Activated CD8-positive, alpha-beta T cell treated with anti-CD3 and anti-CD28 coated beads, Interleukin-2, amount 10 ng/mL, durations not matched to agents 7 days and 5 days (primary cell): ENCODE measurements at places on chromosomes 5 and 9. TPM values are rescaled to one million over a fixed set of nuclear protein-coding genes. Genes with fewer than 3 reads are reported as not detected.
A peak's percentile ranks its signal among the peaks of the same experiment; 100 is the strongest.

The BTNL3 gene
- not detected for total RNA-seq

The SOWAHA gene
- not detected for total RNA-seq

The NSG2 gene
- not detected for total RNA-seq

The ZNF883 gene
- 0.76 TPM for total RNA-seq

The MLANA gene
- total RNA-seq: not detected

The HMMR gene
- 87.7 TPM for total RNA-seq

The CLTB gene
- 65.4 TPM for total RNA-seq

The EQTN gene
- total RNA-seq: not detected

The LHX6 gene
- total RNA-seq: not detected

The NXNL2 gene
- total RNA-seq: not detected

The OBP2B gene
- not detected for total RNA-seq

The SPEF2 gene
- total RNA-seq: 5.1 TPM

The DUSP1 gene
- 56.6 TPM for total RNA-seq

The CYSRT1 gene
- total RNA-seq: 0.50 TPM

The ACSL6 gene
- 21.5 TPM for total RNA-seq

DNA sequence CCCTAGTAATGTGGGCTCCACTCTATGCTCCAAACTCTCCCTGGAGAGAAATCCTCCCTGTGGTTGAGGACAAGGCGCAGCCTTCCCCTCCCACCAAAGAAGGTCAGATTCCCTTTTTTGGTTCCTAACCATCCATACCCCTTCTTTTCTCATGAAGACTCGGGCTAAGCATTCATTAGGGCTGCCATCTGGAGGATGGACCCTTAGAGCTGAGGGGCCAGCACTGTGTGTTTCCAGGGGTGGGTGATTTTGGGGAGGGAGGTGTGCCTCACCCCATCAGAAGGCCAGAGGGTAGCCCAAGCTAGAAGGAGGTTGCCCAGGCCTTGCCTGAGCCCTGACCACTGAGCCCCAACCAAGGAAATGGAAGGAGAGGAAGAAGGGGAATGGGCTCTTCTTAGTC is 36.8 kb downstream of the TGFBI start:
- no peak for DNase-seq

GRCh38 chr5:142512043-142513042 is 173.5 kb downstream of the FGF1 start:
- no peak for DNase-seq

DNA sequence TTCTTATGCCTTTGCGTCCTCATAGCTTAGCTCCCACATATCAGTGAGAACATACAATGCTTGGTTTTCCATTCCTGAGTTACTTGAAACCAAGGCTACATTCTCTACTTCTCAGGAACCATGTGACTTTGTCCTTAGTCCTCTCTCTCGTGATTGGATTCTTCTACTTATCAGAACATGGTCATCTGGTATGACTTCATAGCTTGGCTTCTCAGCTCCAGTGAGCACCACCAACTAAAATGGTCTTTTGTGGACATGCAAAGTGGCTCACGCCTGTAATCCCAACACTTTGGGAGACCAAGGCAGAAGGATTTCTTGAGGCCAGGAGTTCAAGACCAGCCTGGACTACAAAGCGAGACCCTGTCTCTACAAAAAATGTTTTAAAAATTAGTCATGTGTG is 81.2 kb upstream of the NIPBL start:
- DNase-seq: no peak

GRCh38 chr9:129623331-129623730 is 2.4 kb upstream of the C9orf50 start:
- DNase-seq: no peak

DNA sequence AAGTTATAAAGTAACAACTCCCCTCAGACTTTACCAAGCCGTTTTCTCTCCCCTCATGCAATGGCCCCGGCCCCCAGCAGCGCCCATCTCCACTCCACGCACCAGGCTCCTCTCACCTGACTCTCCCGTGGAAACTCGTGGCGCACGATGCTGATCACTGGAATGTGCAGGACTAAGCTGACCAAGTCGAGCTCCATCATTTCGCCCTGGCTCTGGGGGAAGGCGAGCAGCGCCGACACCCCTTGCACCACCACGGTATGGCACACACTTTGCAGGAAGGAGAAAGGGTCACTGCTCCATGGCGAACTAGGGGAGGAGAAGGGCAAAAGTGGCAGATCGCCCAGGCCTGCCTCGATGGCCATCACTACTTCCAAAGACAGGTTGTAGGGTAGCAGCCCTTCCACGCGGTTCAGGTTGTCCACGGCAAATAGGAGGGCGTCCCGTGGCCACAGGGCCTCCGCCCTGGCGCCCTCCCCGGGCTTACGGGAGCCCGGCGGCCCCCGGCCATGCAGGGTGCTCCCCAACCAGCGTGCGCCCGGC is 1.2 kb downstream of the GRIN3A start:
- no peak for DNase-seq

- no peak for DNase-seq
Measured at GRCh38 chr5:68290260-68290674, 74.7 kb downstream of the PIK3R1 start.

GRCh38 chr5:143166661-143167420 is 236.6 kb downstream of the NR3C1 start:
- no peak for DNase-seq

GRCh38 chr5:176863041-176863764 is 35.9 kb downstream of the HK3 start:
- no peak for DNase-seq

DNA sequence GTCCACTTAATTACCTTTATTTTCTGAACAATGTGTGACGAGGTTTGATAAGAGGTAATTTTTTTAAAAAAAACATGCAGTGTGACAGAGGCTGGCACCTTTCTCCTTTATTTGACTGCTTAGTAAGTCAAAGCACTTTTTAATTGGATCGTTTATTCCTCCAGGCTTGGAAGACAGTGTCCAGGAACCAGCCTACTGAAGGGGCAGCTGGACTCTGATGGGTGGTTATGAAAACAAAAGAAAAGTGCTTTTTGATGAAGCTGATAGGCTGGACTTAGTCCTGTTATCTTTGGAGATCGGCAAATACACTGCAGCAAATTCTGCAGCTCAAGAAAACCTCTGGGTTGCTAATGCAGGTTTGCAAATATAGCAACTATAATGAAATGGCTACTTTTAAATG is 141.7 kb downstream of the DCP2 start:
- no peak for DNase-seq

- no peak for DNase-seq
Measured at GRCh38 chr5:156556666-156557406, 229.9 kb downstream of the SGCD start.

DNA sequence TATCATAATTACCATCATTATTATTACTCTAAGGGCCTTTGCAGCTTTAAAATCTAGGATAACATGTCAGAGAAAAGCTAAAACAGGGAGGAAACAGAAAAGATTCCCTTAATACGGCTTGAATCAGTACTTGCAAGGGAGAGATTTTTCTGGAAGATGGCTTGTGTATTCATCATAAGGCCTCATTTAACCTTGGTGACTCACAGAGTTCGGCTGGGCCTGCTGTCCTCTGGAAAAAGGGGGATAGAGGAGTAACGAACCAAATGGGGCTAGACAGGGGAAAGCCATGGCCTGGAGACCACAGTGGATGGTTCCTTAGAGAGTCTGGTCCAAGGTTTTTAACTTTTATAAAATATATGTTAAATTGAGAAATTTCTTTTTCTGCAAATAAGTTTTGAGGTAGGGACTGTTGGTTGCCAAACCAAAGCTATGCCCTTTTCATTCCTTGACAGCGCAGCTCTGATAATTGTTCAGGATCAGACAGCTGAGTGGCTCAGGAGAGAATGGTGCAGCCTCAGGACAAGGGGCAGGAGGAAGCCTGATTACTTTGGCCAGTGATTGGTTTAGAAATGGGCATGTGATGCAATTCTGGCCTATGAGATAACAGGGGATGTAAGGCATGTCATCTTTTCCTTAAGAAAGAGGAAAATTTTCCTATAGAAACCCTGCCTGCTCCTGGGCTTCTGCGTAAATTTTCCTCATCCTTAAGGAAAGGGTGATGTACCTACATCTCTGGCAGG is 25.6 kb upstream of the GSN start:
- no peak for DNase-seq

DNA sequence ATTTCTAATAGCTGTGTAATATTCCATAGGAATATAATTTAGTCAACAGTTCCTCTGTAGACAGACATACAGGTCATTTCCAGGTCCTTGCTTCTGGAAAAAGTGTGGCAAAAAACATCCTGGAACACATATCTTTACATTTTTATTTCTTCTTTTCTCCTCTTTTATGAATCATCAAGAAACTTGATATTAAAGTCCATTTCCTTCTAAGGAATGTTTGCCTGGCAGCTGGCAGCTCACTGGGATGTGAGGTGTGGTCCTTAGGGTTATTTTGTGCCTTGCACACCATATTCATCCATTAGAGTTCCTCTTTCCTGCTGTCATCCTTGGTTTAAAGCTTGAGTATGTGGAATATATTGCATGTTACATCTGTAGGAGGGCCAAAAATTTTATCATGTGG is 122.0 kb downstream of the GALNT10 start:
- no peak for DNase-seq

DNA sequence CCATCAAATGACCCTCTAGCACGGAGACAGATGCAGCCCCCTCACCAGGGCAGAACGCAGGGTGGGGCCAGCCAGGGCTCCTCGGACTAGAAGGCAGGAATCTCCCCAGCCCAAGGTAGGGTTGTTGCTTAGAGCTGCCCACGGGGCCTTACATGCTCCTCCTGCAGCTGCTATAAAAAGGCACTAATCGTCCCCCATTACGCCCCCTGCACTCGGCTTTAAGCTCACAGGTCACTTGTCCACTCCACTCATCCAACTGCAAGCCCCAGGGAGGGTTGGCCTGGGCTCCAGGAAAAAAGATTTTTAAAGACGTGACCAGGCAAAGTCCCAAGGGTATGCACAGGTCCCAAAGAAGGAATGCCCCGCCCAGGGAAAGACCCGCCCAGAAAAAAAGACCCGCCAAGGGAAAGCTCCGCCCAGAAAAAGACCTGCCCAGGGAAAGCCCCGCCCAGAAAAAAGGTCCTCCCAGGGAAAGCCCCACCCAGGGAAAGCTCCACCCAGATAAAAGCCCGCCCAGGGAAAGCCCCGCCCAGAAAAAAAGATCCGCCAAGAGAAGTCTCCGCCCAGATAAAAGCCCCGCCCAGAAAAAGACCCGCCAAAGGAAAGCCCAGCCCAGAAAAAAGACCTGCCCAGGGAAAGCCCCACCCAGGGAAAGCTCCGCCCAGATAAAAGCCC is 11.1 kb downstream of the GRIN1 start:
- DNase-seq: peak; percentile 50

DNA sequence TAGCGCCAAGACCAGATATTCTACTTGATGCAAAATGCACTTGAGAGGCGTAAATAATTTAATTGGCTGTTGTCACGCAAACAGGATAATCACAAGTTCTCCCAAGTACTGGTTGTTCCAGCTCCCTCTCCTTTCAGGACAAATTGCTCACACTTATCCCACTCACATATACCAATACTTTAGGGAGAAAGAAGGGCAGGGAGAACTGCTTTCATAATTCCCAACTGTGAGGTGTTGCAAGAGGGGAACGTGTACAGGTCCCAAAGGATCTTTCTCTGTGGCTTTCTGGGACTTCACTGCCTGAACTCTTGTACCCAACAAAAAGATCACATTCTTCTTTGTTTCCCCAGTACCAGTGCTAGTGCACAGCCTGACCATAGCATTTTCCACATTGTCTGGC is 21.5 kb upstream of the TGFBI start:
- no peak for DNase-seq

DNA sequence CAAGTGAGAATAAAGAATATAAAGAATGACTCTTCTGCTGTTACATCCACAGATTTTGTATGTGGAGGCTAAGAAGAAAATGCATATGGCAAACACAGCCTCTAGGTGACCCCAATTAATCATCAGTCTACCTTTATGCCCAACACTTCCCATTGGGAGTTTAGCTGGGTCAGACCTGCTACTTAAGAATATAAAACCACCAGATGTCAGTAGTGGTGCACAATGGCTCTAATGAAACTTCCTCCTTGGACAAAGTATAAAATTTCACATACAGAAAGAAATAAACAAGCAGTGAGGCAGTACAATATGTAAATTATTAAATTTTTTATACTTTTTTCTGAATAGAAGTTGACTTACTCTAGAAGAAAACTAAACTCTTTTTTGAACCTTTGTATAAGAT is 539.9 kb downstream of the BRINP1 start:
- no peak for DNase-seq

- peak; percentile 4 for DNase-seq
Measured at GRCh38 chr9:126229501-126229900, 97.1 kb upstream of the MVB12B start.

DNA sequence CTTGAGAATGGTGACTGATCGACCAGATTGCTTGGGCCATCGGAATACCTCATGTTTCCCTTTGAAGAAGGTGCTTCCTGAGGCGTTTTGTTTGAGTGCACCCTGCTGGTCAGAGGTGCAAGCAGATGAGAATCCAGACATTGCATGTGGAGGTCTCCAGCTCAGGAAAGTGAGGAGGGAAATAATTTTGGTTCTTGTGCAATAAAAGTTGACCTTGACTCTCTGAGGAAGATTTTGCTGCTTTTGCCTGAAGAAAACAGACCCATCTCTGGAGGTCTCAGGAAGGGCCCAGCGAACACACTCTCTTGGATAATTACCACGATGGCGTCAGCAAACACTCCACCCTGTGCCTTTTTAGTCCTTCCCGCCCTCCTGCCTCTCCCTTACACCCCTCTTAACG is 69.7 kb downstream of the GRAMD2B start:
- DNase-seq: no peak

GRCh38 chr9:99867968-99868367 is 38.5 kb upstream of the STX17 start:
- DNase-seq: no peak

DNA sequence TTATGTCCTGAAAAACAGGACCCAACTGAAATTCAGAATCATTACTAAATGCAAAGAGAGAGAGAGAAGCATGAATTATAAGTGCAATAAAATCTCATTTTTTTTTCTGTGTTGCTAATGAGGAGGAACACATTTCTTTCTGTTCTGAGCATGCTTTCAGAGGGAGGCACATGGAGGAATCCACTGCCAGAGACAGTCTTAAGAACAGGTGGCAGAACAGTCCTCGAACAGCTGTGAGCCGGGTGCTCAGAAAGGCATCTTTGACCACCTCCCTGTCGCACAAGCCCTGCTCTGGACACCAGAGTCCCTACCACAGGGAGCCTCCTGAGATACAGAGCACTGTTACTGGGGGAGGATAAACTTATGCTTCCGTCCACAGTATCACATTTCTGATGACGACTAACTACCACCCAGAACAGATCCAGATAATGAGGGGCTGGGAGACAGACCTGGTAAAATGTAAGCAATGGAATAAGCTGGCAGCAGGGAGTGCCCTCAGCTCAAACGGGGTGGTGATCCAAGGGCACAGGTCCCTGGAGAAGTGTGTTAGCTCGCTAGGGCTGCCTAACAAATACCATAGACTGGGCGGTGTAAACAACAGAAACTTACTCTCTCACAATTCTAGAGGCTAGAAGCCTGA is 134.0 kb downstream of the SLC1A3 start:
- DNase-seq: no peak

DNA sequence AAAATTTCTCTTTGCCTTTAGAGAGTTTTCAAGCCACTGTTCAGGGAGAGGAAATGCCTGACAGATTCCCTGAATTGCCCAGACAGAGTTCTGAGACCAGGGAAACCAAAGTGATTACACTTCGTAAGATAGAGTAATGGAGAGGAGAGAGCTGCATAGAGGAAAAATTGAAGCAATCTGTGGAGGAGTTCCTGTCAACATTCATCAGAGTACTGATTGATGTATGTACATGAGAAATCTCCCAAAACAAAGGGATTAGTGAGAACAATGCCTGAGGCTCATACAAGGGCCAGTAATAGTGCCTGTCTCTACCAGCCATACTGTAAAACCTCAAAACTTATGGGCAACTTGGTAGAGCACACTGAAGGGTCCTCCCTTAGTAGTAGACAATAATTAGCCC is 79.0 kb upstream of the TRIM32 start:
- DNase-seq: no peak

- DNase-seq: no peak
Measured at GRCh38 chr9:121692606-121693387, 41.4 kb downstream of the DAB2IP start.
